ENCODE measurements at places on chromosomes 5 and 9.

- DNase-seq = no peak
Measured at GRCh38 chr5:24026288-24026687, 518.9 kb downstream of the PRDM9 start.

- no peak for DNase-seq
Measured at GRCh38 chr9:18516965-18517364, 43.0 kb downstream of the ADAMTSL1 start.

GRCh38 chr9:115099901-115100300, 18.1 kb downstream of the TNC start:
- no peak for DNase-seq

GRCh38 chr5:57470339-57470738, 12.3 kb downstream of the ACTBL2 start:
- DNase-seq = no peak

- no peak for DNase-seq
Measured at GRCh38 chr5:96067894-96068614, 106.4 kb upstream of the ELL2 start.

DNA sequence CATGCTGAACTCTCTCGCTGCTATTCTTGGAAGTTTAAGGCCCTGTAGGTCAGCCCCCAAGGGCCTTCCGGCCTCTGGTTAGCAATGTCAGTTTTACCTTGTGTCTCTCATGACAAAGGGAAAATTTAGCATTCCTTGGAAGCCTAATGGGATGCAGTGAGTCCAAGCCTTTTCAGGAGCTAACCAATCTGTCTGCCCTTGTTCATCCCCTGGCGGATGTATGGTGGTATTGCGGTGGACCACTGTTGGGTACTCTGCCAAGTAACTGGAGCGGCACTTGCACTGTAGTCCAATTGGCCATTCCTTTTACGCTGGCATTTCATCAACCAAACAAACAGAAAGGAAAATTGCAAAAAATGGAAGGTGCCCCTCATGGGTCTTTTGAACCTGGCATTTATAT, 318.4 kb upstream of the NMUR2 start:
- DNase-seq = no peak

DNA sequence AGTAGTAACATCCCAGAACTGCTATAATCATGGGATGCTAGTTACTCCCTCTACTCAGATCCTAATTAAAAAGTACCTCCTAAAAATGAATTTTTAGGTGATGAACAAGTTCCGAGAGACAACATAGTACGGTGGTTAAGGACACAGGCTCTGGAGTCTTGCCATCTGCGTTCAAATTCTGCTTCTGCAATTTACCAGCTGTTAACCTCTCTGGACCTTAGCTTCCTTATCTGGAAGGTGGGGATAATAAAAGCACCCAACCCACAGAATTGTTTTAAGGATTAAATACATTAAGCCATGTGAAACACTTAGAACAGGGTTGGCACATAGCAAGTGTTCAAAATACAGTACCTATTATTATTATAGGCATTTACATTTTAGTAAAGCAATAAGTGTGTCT, 77.5 kb upstream of the XPA start:
- no peak for DNase-seq

- DNase-seq = no peak
Measured at GRCh38 chr9:112377087-112377486, 2.8 kb upstream of the HSDL2 start.

- DNase-seq = no peak
Measured at GRCh38 chr5:38438757-38439156, 117.7 kb downstream of the LIFR start.

DNA sequence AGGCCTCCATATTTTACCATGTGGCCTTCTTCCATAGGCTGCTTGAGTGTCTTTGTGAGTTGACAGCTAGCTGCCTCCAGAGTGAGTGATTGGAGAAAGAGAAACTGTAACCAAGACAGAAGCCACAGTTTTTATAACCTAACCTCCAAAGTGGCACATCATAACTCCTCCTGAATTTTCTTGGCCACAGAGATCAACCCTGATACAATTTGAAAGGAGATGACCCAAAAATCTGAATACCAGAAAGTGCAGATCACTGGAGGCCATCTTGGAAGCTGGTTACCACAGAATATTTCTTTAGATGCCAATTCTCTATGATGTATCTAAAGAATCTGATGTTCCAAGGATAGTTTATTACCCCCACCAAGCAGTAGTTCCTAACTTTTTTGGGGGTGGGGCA, 254.3 kb upstream of the PDE4D start:
- DNase-seq = no peak

DNA sequence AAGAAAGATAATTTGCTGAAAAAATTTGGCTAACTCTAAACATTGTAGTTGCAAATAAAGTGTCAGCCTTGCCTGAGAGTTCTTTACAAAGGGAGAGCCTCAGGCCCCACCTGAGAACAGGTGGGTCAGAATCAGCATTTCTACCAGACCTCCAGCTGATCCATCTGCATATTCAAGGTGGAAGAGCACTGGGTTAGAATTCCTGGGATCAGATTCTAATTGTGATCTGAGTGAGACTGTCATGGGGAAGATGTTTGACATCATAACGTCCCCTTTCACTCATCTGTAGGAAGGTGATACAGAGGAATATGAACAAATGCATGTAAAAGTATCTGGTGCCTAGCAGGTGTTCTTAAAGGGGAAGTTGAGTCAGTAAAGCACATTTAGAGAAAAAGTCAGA, 54.6 kb downstream of the FBXL7 start:
- DNase-seq = no peak

DNA sequence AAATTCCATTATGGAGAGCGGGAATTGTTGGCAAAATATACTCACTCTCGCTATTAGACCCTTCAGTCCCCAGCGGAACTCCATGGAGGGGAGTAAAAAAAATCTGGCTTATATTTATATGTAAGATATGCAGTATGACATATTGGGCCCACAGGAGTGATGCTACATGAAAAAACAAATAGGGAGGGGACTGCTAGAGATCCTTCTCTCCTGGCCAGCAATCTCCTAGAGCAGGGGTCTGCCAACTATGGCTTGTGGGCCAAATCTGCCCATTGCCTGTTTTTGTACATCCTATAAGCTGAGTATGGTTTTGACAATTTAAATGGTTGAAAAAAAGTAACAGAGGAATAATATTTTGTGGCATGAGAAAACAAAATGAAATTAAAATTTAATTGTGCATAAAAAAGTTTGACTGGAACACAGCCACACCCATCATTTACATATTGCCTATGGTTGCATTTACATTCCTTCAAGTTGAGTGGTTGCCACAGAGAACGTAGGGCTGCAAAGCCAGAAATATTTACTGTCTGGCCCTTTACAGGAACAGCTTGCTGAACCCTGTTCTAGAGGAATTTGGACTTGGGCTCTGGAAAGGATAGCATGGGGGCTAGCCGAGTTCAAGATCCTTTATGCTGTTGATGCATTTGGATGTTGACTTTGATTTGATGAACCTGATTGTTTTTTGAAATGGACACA, 197.3 kb upstream of the CLINT1 start:
- DNase-seq = no peak

- DNase-seq = no peak
Measured at GRCh38 chr5:53084546-53085255, 24.9 kb downstream of the MOCS2 start.

- no peak for DNase-seq
Measured at GRCh38 chr5:149413477-149414210, 34.6 kb upstream of the IL17B start.

GRCh38 chr9:35905912-35906679, at the start of gene HRCT1:
Gene HRCT1 (plus strand): TSS chr9:35906202. CDS start chr9:35906288, 86 bp downstream.
- DNase-seq = no peak

GRCh38 chr5:65076251-65076869, 307.6 kb downstream of the CWC27 start:
- peak; percentile 54 for DNase-seq

DNA sequence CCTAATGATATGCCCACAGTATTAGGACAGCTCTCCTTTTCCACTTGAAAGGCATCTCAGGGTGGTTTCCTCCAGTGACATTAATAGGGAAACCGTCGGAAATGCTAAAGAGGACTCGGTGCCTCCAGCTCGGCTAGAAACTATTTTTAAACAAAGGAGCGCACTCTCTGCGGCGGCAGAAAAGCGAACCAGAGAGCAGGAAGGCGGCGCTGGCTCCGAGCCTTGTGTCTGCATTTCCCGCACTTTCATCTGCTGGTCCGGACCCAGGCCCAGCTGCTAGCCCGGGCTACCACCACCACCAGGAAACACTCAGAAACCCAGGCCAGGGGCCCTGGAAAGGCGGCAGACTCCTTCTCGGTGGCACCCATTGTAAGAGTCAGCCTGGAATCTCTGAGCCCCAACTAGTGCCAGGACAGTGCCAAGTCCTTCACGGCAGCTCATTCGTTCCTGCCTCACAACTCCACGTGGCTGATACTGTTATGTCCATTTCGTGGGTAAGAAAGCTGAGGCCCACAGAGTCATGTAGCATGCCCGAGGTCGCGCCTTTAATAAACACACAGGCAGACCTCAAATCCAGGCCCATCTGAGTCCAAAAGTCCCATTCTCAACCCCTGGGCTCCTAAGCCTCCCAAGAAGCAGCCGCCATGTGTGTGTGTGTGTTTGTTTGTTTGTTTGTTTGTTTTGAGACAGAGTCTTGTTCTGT, 73.9 kb downstream of the VAV2 start:
- no peak for DNase-seq

DNA sequence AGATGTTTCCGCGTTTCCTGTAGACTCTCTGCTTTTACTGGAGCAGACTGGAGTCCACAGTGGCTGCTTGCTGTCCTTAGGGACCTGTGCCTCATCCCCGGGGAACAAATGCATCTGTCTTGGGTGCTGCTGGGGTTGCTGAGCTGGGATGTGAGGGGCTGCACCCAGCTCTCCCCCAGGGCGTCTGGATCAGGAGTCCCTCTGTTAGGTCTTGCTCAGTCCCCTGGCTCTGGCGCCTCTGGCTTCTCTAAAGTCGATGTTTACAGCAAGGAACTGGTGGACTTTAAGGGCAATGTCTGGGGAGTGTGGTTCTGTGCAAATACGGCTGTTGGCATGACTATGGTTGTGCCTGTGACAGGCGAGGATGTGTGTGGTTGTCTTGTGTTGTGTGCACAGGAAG, 91.4 kb downstream of the CACNA1B start:
- DNase-seq = no peak

DNA sequence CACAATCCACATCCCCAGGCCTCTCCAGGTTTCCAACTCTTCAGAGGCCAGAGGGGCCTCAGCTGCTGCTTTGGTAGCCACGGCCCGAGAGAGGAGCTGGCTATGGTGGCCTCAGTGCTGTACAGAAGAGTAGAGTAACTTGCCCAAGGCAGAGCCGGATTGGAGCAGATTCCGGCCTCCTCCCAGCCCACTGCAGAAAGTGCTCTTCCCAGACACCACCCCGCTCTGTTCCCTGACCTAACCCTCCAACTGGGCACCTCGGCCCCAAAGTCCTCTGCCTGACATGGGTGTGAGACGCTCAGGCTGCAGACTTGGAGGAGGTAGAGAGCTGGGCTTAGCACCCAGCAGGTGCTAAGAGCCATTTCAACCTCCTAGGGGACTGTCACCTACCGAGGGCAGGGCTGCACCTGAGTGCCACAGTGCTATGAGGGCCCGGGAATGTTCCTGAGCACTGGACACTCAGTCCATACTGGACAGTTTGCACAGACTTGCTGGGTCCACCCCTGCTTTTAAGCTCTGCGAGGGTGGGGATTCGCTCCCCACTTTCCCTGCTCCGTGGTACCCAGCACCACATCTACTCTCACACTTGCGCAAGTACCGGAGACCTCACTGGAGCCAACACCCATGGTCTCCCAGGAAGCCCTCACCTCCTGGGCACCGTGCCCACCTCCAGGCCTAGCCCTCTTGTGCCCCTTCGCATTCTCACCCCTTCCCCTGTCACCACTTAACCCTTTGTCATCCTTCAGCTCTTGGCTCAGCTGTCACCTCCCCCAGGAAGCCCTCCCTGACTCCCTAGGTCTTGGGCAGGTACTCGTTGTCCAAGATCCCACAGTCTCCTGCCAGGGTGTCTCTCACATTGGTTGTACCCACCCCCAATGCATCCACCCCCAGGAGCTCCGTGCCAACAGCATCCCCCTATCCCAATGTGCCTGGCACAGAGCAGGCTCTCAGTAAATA, 49.8 kb downstream of the DBH start:
- no peak for DNase-seq

GRCh38 chr5:37495668-37496347, 116.7 kb downstream of the WDR70 start:
- no peak for DNase-seq

DNA sequence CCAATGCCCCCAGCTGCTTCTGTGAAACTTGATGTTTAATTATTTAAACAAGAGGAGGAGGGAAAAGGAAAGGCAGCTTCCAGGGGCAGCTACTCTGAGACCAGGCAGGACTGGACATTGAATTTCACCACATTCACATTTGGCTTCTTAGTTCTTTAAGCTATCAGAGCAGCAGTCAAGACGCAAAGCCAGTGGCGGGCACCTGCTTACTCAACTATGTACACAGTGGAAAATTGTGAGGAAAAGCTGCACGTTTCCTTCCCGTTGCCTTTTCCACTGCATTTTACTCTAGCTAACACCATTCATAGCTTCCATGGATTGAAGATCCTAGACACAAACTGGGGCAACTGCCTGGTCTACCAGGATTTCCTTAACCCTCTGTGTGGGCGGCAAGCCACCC, 200.3 kb downstream of the ERCC6L2 start:
- DNase-seq = no peak

DNA sequence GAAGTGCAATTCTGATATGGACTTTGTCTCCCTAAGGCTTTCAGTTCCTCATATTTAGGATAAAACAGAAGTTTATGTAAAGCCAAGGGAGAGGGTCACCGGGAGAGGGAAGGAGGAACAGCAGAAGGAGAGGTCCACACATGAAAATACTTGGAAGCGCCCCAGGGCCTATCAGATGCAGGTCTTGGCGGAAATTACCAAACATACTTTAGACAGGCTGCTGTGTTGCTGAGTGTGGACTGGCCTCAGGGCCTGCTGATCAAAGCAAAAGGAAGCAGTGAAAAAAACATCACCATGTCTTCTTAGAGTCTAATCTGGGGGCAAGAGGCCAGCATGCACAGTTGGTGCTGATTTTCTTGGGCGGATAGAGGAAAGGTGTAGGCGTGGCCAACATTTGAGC, 14.1 kb upstream of the NTRK2 start:
- DNase-seq = no peak

DNA sequence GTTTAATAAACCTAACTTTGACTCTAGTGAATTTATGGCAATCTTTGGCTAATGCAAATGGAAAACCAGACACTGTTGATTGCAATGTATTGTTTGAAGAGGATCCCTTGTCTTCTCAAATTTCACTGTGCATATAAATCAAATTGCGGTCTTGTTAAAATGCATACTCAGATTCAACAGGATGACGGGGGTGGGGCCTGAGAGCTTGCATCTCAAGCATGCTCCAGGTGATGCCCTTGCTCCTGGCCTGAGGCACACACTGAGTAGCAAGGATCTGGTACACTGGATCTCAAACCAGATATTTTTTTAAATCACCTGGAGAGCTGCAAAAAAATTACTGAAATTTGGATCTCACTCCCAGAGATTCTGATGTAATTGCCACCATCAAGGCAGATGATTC, 463.7 kb downstream of the DNAH5 start:
- no peak for DNase-seq

- no peak for DNase-seq
Measured at GRCh38 chr5:172444110-172444510, 10.2 kb downstream of the SH3PXD2B start.

GRCh38 chr9:131304676-131305355, 15.3 kb downstream of the PLPP7 start:
- no peak for DNase-seq

Data from CD4-positive, alpha-beta T cell treated with Interleukin-4 for 1 hour (primary cell).